ENCODE measurements at places on chromosomes 5 and 9.

- no peak for DNase-seq
Measured at GRCh38 chr9:8429768-8430167, 630.2 kb upstream of the DMAC1 start.

DNA sequence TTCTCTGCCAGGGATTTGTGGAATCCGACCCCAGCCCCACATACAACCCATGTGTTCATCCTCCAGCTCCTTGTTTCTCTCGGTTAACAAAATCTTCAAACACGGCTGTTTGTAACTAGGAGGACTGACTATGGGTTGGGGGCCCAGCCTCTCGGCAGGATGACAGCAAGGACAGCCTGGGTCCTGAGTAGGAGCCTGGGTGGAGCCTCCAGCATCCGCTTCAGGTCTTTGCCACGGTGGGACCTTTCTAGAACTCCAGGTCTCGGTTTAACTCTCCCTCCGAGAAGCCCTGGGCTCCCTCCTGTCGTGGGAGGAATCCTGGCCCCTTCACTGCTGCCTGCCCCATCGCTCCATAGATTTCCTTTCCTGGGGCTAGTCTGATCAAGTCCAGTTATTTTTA lies 248.5 kb downstream of the PBX3 start:
- DNase-seq = no peak

DNA sequence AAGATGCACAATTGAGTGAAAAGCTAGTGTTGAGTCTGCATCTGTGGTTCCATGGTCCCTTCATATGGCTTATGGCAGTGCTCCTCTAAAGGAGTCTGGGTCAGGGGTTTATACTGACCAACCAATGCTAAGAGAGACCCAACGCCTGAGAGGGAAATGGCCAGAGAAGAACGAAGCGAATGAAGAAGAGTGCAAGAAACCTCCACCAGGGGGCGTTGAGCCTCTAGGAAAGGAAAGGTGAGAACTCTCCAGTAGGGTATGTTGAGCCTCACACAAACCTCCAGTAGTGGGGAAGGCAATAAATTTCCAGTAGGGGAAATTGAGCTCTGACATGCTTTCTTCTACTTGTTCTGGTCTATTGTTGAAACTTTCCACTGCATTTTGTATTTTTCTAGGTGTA lies 470.6 kb downstream of the PRDM9 start:
- peak; percentile 4 for DNase-seq

GRCh38 chr5:146734936-146735577 lies 143.5 kb downstream of the PPP2R2B start:
- no peak for DNase-seq

DNA sequence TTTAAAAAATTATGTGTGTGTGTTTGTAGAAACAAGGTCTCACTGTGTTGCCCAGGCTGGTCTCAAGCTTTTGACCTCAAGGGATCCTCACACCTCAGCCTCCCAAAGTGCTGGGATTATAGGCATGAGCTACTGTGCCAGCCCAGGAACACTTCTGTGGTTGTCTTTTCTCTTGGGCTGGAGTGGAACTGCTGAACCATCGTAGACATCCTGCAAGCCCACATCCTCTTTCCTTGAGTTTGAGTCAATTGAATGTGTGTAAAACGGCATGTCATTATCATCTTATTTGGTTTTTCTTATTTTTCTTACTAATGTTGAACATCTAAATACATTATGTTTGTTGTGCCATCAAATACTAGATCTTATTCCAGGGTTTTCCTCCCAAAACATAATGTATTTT lies 40.0 kb downstream of the EHMT1 start:
- no peak for DNase-seq

GRCh38 chr9:129412814-129413536 lies 207.9 kb downstream of the C9orf50 start:
- no peak for DNase-seq

DNA sequence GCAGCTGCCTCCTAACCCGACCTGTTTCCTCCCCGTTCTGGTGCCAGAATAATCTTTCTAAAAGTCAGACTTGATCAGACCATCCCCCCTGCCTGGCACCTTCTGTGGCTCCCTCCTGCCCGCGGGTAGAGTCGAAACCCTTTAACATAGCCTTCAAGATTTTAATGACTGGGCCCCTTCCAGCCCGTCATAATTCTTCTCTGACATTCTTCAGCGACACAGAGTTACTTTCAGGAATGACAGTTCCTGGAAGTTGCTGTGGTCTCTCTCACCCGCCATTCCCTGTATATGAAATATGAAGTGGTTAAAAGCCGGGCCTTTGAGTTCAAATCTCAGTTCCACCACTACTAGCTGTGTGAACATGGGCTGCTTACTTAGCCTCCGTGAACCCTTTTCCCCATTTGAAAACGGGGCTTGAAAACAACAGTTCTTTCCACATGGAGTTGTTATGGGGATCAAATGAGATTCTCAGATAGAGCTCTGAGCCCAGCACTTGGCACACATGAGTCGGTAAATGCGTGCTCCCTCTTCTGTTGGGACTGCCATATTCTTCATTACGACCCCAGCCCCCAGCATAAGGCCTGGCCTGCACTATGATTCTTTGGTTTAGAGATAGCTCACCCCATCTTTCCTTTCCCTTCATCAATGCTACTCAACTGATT lies 737 bp downstream of the NANS start:
- DNase-seq = peak; percentile 12

- no peak for DNase-seq
Measured at GRCh38 chr5:180602481-180603075, 11.3 kb upstream of the SCGB3A1 start.

DNA sequence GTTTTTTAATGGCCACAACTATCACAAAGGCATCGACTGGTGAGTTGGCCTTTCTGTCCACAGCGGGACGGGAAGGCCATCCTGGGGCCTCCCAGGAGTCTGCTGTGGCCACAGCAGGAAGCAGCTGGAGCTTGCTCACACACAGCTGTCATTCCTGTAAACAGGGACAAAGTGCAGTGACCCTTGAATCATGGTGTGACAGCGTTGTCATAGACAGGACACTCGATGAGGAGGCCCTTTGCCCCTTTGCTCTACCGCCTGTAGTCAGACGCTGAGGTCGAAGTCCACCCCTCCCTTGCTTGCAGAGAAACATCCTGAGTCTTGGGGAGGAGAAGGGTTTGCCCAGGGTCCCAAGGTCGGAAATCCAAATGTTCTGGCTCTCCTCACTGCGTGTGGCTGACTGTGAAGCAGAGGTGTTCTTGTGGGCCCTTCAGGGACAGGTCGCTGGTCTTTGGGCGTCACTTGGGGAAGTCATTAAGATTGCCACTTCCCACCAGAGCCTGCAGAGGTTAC lies 35.1 kb downstream of the NDST1 start:
- DNase-seq = no peak

- DNase-seq = no peak
Measured at GRCh38 chr9:81292056-81292805, 397.1 kb downstream of the TLE1 start.

- DNase-seq = no peak
Measured at GRCh38 chr5:133729800-133730199, 117.5 kb upstream of the FSTL4 start.

GRCh38 chr5:161406880-161407279 lies 139.6 kb downstream of the GABRB2 start:
- DNase-seq = no peak

DNA sequence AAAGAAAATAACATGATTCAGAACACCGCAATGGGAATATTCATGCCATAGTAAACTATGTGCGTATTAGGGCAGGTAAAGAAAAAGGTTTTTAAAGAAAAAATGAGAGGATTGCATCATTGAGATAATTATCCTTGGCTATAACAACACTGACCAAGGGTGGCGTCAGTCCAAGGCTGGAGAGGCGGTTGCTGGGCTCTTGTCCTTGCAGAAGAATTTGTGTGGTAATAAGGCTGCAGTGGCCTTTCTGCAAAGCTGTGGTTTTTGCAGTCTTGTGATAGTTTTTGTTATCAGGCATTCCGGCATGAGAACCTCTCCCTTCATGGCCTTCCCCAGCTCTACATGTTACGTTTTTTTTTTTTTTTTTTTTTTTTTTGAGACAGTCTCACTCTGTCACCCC lies 14.0 kb downstream of the BOD1 start:
- DNase-seq = no peak
